Glutamatergic neuron (in vitro differentiated cells): ENCODE measurements at places on chromosomes 7 and 10. TPM values are rescaled to one million over a fixed set of nuclear protein-coding genes. Genes with fewer than 3 reads are reported as not detected.

The HMX3 gene
- not detected for total RNA-seq

The GPC2 gene
- total RNA-seq, result 530 TPM

The CYP2C19 gene
- total RNA-seq, result not detected

The ZNF775 gene
- total RNA-seq, result 20.5 TPM

The THNSL1 gene
- 2.9 TPM for total RNA-seq

The SLIT1 gene
- 11.3 TPM for total RNA-seq

The TAS2R41 gene
- not detected for total RNA-seq

The HOXA4 gene
- total RNA-seq, result not detected

The BTBD16 gene
- 0.98 TPM for total RNA-seq

The VWDE gene
- total RNA-seq, result 12.4 TPM

The THSD7A gene
- 211 TPM for total RNA-seq

The PCLO gene
- total RNA-seq, result 17.4 TPM

The MSMB gene
- not detected for total RNA-seq

The DRGX gene
- 65.2 TPM for total RNA-seq

The MOGAT3 gene
- total RNA-seq, result not detected

The PRSS2 gene
- total RNA-seq, result not detected

The DOCK1 gene
- 19.7 TPM for total RNA-seq

The ACSL5 gene
- total RNA-seq, result not detected

The GPNMB gene
- not detected for total RNA-seq

The SCIN gene
- total RNA-seq, result not detected

The ZNF467 gene
- total RNA-seq, result 1.4 TPM

The NXPH1 gene
- 3.8 TPM for total RNA-seq

The CALHM3 gene
- not detected for total RNA-seq

The LMBR1 gene
- total RNA-seq, result 41.0 TPM

The GNAT3 gene
- total RNA-seq, result 2.0 TPM

The SPDYE6 gene
- total RNA-seq, result not detected

The TPST1 gene
- 41.4 TPM for total RNA-seq

The OR13A1 gene
- 0.44 TPM for total RNA-seq

The PNLIP gene
- not detected for total RNA-seq

The GIMAP2 gene
- total RNA-seq, result not detected

The ANKRD61 gene
- not detected for total RNA-seq

The MINDY3 gene
- 45.6 TPM for total RNA-seq

The PPP1R3C gene
- total RNA-seq, result 19.4 TPM

The NRAP gene
- not detected for total RNA-seq

The CPEB3 gene
- 8.0 TPM for total RNA-seq

The LRRC61 gene
- total RNA-seq, result 10.2 TPM

The AGAP3 gene
- total RNA-seq, result 406 TPM

The ARF5 gene
- 137 TPM for total RNA-seq

The EIF5AL1 gene
- 0.61 TPM for total RNA-seq

The PIK3CG gene
- total RNA-seq, result not detected

The RBP4 gene
- total RNA-seq, result not detected

The ASAH2 gene
- total RNA-seq, result 11.3 TPM

The RTKN2 gene
- 3.2 TPM for total RNA-seq

The LMOD2 gene
- not detected for total RNA-seq
